RKO (cell line): ENCODE measurements at places on chromosomes 13 and 19.

DNA sequence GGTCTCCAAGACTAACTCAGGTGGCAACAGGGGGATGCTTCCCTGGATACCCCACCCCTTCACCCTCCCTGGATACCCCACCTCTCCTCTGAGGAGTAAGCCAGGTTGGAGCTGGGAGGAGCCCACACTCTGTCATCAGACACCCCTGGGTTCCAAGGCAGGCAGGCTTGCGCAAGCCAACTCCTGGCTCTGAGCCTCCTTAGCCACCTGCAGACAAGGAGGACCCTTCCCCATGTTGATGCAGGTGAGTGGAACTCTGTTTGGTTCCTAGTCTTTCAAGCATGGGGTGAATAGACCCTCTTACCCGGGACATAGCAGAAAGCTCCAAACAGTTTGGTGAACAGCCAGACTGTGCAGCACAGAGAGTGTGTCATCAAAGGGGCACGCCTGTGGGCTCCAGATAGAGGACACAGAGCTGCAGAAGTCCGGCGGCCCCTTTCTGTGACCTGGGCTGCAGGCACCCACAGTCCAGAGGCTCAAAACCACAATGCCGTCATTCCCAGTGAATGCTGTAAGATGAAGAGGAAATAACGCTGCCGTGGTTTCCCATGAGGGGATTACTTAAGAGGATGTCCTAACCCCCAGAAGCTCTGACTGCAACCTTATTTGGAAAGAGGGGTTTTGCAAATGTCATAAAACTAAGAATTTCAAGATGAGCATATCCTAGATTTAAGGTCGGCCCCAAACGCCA, 12.1 kb upstream of the HAS1 start:
- DNase-seq: no peak

DNA sequence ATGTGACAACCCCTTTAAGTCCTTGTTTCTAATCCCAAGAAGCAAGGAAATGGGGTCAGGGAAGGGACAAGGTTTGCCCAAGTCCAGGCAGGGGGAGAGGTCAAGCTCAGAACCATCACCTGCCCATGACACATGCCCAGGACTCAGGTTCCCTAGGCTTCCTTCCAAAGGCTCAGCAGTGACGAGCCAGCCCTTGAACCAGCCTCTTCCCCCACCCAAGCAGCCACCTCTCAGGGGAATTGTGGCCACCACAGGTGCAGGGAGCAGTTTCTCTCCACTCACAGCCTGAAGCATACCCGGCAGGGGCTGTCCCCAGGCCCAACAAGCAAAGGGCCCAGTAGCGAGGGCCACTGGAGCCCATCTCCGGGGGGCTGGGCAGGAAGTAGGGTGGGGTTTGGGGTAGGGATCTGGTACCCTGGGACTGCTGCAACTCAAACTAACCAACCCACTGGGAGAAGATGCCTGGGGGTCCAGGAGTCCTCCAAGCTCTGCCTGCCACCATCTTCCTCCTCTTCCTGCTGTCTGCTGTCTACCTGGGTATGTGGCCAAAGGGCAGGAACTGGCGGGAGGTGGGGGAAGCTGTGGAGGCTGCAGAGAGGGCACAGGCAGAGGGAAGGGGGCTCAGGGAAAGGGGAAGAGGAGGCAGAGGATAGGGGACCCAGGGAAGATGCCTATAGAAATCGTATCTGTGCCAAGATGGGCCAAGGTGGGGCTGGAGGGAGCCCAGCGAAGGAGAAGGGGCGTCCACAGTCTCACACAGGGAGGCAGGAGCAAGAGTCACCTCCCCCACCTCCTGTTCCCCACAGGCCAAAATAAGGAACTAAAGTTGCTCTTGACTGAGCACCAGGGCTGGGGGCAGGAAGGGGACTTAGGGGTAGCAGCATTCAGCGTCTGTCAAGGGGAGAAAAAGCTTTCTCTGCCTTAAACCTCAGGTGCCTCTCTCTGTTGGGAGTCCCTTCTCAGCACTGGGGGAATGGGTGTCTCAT, at the start of gene CD79A:
CD79A (plus strand) TSS at position 433 of the 986 bp plus-strand sequence; CDS start at position 459, 26 bp downstream.
- no peak for DNase-seq

GRCh38 chr19:881385-882071, 11.5 kb downstream of the MED16 start:
- DNase-seq: no peak

DNA sequence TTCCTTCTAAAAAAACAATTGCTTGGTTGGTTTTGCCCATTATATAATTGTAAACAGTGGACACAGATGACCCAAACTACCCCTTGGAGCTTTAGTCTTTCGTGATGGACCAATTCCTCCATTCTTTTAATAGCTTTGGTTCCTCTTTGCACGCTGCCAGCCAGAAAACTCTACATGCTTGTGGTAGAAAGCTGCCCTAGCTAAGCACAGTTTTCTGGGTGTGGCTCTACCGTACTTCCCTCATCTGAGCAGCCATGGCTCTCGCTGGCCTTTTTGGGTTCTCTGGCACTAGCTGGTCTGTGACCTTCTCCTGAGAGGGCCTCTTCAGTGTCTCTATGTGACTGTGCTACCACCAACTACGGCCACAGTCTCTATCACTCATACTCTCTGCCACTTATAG, 29.9 kb upstream of the CEBPA start:
- no peak for DNase-seq

- no peak for DNase-seq
Observed at GRCh38 chr19:30856376-30856775, 484.2 kb downstream of the ZNF536 start.

GRCh38 chr13:77545626-77546412, 10.3 kb downstream of the SCEL start:
- no peak for DNase-seq
